ENCODE measurements at places on chromosomes 1 and 21.

GRCh38 chr21:37532868-37533780 lies 166.6 kb downstream of the DYRK1A start:
- no peak for DNase-seq

- no peak for DNase-seq
Observed at GRCh38 chr1:14855268-14855667, 256.8 kb downstream of the KAZN start.

- no peak for DNase-seq
Observed at GRCh38 chr1:59751801-59752200, 62.9 kb upstream of the HOOK1 start.

DNA sequence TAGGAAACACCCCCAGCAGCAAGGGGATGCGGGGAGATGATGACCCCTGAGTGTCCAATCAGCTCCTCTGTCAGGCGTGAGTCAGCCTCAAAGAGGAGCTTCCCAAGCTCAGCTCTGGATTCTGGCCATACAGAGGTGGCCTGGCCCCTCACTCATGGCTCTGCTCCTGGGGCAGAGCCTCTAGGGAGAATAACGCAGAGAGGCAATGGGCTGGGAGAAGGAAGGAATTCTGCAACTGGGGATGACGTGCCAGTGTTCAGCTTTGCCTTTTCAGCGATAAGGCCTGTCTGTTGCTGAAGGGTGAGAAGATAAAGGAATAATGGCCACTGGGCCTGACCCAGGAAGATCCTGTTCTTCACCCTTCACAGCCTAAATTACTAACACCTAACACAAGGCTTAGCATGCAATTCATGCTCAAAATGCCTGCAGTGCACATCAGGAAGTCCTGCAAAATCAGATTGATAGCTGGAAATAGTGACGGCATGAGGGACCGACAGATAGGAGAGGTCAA lies 92.2 kb downstream of the TBX19 start:
- no peak for DNase-seq
